Cerebellar nuclear complex (tissue), 1 donor: ENCODE measurements at places on chromosomes 7 and 10.

DNA sequence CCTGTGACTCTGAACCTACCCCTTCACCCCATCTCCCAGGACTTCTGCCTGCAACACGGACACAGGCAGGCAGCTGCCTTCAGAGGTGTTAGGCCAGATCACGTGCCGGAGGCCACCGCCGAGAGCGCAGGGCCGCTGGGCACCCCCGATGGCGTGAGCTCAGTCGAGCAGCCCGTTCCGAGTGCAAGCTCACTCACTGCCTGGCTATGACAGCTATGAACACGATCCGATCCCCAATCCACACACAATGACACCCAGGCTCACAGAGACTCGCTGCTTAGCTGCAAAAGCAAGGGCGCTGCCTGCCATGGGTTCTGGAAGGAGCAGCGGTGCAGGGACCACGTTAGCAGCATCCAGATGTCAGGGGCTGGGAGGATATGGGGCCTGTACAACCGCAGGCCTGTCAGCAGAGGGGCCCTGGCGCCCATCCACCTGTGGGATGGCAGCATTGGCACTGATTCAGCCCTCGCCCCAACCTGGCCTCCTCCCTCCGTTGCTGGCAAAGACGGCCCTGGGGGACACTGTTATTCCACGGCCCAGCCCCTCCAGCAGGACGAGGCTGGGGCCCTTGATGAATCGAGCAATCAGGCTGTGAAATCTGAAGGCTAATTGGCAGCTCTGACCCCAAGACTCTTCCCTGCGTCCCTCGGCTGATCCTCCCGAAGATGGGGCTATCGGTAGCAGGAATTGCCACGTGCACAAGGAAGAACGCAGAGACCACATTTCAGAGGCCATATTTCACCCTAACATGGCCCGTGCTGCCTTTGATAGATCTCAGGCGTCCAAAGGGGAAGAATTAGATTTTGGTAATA is 230.1 kb downstream of the ELFN1 start:
- DNase-seq = no peak

GRCh38 chr7:2452074-2452507 is 24.1 kb downstream of the GRIFIN start:
- DNase-seq = no peak

DNA sequence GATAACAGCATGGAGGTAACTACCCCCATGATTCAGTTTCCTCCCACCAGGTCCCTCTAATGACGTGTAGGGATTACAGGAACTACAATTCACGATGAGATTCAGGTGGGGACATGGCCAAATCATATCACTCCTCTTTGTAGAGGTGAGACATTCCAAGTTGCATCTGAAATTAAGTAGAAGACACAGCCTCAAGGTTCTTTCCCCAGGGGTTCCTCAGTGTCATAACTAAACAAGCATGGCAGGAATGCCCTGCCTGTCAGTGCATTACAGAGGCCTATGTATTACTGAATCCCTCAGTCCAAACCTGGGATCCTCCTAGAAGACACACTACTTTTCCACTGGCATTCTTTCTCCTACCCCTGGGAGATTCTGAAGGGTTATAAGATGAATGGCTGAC is 42.6 kb upstream of the WNT16 start:
- no peak for DNase-seq

DNA sequence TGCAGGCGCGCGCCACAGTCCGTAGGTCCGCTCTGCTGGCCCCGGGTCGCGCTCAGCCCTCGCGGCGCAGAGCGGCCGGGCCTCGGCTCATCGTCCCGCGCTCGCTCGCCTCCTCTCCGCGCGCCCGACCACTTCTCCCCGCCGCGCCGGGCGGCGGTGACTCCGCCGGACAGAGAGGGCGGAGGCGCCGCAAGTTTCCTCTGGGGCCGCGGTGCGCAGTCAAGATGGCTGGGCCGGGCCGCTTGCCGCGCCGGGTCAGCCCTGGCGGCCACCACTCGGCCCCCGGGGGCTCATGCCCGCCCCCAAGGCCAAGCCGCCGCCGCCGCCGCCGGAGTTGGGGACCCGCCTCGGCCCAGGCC is 441 bp downstream of the FZD8 start:
- no peak for DNase-seq

DNA sequence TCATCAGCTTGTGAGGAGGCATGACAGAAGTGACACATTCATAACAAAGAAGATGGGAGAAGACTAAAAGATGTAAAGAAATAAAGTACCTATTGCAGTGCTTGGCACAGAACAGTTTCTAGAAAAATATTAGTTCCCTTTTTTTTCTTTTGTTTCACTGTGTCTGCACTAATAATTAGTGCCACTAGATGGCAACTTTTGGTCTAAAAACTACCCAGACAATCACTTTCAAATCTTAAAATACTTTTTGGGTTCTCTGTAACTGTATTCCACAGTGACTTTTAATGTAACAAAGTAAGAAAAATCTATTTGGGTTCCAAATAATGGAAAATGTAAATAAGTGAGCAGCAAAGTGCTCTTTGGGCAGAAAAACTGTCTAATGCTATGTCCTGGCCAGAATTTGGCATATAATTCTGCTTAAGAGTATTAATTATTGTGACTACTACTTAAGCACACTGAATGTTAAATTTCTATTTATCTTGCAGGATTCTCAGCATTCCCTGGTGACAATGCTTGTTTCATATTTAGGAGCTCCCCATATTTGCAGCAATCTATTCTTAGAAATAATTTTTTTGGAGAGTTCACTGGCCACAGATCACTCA is 134.8 kb upstream of the KIF5B start:
- DNase-seq = no peak

DNA sequence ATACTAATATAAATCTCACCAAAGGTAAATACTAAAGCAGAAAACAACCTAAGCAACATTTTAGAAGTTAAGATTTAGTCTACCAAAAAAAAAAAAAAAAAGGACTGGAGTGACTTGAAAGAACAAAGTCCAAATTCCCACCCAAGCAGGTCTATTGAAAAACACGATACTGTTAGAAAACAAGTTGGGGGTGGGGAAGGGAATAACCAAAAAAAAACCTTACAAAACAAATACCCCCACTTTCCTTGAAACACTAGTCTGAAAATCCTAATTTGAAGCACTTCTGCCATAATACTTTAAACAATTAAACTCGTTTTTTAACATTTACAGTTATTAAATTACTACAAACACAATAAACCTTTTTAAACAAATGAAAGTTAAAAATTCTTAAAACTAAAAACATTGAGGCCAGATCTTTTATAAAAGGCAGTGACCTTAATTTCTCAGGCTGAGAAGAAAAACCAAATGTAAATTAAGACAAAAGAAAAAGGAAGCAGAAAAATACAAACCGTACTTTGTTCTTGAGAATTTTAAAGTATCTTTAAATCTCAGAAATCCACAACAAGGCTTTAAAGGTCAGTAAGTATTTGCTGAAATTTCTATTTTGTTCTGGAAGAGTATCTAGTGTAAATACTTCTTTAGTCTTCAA is 135.1 kb downstream of the NRBF2 start:
- DNase-seq = no peak

DNA sequence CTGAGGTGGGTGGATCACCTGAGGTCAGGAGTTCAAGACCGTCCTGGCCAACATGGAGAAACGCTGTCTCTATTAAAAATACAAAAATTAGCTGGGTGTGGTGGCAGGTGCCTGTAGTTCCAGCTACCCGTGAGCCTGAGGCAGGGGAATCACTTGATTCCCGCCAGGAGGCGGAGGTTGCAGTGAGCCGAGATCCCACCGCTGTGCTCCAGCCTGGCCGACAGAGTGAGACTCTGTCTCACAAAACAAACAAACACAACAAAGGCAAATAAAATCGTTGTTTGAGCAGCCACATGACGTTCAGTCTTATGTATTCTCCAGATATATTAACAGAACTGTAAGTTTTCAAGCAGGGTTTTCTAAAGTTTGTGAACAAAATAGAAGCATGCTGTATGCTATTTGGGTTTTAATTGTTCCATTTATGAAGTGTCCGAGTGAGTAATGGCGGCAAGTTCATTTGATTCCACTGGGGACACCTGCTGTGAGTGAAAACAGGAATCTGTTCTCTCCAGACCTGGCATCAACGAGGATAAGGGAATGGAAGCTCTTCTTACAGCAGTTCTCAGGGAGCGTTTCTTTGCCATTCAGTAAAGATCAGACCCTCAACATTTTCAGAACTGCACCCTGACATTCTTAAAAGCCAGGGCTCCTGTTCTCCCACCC is 122.5 kb upstream of the PITRM1 start:
- DNase-seq = no peak
